ENCODE measurements at places on chromosomes 13 and 19.

DNA sequence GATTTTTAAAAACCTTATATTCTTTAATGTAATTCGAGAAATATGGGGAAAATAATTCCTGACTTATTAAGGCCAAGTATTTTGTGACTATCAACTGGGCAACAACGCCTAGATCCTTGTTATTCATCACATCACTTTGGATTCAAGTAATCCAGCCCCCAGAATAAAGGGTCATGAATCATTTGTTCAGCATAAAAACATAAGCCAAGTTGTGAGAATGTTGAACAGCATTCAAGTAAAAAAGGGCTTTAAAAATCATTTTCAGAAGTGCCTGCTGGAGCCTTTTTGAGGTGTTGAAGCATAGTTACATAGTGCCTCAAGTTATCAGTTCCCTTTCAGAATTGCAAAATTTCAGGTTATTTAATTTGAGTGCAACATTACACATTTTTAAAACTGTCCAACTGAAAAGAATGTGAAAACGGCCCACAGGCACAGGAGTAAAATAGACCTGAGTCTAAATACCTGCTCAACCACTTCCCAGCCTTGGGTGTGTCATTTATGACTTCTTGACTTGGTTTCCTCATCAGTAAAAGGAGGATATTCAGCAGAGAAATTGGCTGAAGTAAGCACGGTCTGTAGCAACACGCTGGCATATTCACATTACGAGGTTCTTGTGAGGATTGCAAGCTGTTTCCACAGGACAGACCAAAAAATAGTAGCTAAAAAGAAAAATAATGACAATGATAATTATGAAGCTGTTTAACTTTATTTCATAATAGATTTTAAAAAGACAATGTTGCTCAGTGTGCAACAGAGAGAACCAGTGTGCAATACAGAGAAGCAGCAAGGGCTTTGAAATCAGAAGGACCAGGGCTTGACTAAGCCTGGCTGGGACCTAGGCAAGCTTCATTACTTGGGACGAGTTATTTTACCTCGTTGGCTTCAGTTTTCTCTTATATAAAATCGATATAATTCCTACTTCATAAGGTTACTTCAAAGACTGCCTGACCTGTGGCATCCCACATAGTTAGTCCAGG lies 56.6 kb downstream of the MBNL2 start:
- no peak for DNase-seq

DNA sequence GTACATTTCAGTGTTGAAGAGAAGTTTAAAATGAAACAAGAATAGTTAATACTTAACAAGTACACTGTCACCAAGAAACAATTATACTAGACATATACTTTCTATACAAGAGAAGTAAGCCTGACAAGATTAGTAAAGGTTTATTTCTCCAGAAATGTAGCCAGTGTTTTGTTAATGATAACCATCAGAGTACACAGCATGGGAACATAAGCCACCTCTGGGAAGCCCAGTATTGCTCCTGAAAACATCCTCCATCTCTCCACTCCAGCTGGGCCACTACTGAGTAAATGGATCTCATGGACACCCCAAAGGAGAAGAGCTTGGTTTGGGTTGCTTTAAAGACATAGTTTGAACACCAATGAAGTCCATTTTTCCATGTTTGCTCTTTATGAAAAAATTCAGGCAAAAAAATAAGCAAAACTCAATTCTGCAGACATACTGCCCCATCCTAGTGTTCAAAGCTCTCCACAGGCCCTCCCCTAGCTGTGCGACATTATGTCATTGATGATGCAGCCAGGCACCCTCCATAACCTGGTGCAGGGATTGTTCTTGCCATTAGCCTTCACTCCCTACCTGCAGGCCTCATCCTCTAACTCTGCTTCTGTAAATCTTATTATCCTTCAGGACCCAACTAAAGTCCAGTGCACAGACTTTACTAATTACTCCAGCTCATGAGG lies 61.9 kb downstream of the LHFPL6 start:
- DNase-seq, result no peak

DNA sequence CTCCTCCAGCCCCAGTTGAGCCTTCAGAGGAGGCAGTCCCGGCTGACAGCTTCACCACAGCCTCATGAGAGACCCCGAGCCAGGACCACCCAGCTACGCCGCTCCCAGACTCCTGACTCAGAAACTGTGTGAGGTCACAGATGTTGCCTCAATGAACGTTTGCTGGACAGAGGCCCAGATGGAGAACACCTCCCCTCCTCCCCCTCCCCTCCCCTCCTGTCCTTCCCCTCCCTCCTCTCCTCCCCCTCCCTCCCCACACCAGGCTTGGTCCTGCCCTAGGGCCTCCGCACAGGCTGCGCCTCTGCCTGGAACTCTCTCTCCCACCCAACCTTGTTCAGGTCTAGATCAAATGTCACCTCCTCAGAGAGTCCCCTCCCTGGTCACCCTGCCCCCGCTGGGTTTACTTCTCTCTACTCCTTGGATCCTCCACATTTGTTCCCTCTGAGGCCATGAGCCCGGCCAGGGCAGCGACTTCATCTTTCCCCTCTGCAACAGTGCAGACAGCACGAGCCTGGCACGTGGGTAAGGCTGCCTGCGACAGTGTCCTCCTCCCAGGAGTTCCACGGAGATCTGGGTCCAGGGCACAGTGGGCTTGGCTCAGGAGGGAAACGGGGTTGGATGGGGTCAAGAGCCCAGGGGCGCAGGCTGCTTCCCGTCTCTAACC lies 17.4 kb downstream of the PIP5K1C start:
- DNase-seq, result no peak

DNA sequence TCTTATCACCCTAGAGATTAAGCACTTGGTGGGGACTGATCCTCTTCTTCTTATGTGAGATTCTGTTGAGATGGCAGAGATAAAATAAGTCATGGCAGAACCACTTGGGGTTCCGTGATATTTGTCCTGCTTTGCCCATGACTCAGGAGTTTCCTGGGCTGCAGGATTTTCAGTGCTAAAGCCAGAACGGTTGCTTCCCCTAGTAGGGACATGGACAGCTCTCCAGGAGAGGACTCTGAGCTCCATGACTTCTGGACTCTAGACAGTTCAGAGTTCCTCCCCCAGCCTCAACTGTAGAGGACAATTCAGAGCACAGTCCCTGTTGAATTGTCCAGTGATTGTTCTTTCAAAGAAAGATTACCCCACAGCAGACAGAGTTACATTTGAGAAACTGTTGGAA lies 98.8 kb downstream of the OLFM4 start:
- no peak for DNase-seq

- DNase-seq, result no peak
Measured at GRCh38 chr19:43564800-43565199, 10.5 kb downstream of the XRCC1 start.

DNA sequence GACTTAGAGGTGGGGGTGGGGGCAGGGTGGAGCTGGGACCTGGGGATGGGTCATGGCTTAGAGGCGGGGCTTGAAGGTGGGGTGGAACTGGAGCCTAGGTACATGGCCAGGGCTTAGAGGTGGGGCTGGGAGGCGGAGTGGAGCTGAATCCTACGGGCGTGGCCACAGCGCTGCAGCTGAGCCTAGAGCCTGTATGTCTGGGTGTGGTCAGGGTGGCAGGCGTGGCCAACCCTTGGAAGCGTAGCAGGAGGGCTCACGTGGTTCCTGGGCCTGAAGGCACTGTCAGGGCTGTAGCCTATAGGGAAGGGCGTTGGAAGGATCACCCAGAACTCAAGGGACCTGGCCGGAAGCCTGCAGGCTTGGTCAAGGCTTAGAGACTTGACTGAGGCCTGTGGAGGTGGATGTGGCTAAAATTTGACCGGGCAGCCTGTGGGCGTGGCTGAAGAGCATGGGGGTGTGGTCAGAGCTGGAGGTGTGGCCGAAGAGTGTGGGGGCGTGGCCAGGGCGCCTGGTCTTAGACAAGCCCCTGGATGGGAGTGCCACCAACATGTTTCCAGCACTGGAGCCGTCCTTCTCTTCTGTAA lies 24.3 kb downstream of the COLGALT1 start:
- no peak for DNase-seq

GRCh38 chr19:16527971-16528521 lies 14.2 kb downstream of the CHERP start:
- peak; percentile 33 for DNase-seq

DNA sequence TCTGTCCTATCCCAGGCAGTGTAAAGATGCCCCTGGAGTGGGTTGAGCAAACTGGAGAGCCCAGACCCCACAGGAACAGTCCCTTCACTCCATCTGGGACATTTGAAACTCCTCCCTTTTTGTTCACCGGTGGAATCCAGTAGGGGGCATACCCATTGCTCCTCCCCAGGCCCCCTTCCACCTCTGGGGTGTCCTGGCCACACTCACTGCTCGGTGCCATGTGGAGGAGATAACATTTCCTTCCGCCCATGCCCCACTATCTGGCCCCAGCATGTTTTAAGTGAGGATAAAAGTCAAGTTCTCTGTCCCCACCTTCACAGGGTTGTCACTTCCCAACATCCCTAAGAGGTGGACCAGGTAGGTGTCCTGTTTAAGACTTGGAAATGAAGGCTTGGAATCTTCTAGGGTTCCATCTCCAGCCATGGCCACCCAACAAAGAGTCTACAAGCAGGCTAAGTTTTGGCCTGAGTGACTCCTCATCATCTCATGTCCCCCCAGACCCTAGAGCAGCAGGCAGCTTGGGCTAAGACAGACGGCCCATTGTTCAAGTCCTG lies 9.3 kb downstream of the ZNF526 start:
- no peak for DNase-seq

GRCh38 chr13:49827891-49828290 lies 35.4 kb upstream of the KPNA3 start:
- no peak for DNase-seq

- DNase-seq, result no peak
Measured at GRCh38 chr13:92175330-92175729, 776.9 kb downstream of the GPC5 start.

DNA sequence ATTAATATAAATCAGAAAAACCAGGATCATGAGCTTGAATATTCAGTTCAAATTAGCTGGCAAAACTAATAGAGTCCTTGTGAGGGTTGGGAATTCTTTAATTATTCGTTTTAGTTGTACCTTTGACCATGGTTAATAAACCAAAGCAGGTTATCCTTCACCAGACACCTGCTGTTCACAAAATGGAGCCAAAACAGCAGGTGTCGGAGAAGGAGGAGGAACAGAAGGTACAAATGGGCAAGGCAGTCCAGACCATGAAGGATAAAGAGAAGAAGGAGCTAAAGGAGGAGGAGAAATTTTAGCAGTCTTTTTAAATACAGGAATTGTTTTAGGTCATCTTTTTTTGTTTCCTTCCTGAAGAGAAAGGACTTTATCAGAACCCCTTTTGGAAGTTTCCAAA lies 106.1 kb downstream of the NHLRC3 start:
- no peak for DNase-seq

DNA sequence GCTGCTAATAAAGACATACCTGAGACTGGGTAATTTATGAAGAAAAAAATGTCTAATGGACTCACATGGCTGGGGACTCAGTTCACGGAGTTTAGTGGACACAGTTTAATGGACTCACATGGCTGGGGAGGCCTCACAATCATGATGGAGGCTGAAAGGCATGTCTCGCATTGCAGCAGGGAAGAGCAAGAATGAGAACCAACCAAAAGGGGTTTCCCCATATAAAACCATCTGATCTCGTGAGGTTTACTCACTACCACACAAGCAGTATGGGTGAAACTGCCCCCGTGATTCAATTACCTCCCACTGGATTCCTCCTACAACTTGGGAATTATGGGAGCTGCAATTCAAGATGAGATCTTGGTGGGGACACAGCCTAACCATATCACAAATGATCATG lies 1181.2 kb downstream of the PCDH9 start:
- DNase-seq, result no peak

- DNase-seq, result no peak
Measured at GRCh38 chr19:39386557-39386956, 4.3 kb downstream of the PAF1 start.

DNA sequence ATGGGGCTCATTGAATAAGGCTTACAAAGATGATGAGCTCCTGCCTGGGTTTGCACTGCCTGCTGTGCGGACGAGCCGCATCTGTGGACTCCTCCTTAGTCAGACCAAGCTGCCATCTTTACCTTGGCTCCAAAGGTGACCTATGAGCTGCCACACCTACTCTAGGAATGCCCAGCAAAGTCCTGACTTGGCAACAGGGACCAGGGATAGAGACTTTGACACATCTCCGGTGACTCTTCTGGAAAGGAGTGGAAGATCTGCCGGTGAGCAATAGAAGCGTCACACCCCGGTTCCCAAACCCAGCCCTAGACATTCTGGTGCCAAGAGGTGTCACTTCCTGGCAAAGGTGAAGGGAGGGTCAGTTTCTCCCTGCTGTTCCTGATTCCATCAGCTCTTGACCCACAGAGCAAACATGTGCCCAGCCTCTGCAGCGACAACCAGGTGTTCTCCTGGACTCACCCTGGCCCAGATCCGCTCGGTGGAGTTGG lies 50.2 kb upstream of the GTF3A start:
- no peak for DNase-seq

- no peak for DNase-seq
Measured at GRCh38 chr13:81795710-81796109, 1454.8 kb upstream of the SPRY2 start.

DNA sequence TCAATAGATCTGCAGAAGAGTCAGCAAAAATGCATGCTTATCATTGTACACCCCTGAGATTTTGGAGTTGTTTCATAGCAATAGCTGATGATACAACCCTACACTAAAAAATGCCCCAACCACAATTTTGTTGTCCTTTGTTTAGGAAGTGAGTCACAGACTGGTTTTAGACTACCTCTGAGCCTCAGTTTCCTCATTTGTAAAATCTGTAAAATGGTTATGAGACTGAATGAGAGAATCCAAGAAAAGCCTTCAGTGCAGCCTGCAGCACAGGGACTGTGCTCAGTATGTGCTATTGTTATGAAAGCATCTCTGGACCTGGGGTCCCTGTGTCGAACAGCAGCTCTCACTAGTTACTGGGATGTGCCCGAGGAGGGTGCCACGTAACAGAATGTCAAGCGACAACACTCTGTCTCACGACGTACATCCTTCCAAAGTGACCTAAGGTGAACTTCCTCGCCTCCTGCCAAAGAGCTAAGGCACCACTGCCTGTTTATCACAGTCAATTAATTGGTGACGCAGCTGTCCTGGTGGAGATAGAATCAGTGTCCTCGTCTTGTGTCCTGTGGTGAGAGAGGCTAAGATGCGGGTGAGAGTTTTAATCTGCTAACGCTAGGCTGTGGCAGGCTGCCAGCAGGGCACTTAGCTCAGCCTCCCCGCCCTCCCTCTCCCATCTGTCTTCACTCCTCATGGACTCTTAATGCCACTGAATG lies 18.1 kb downstream of the DHRS12 start:
- no peak for DNase-seq

DNA sequence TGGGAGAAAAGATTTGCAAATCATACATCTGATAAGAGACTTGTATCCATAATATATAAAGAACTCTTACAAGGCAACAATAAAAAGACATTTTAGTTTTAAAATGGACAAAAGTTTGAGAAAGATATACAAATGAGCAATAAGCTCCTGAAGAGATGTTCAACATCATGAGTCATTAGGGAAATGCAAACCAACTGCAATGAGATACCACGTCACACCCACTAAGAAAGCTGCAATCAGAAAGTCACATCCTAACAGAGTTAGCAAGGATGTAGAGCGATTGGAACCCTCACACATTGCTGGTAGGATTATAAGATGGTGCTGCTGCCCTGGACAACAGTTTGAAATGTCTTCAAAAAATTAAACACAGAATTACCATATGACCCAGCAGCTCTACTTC lies 50.3 kb downstream of the GSX1 start:
- no peak for DNase-seq

Data from activated T-cell treated with anti-CD3 and anti-CD28 coated beads for 1 hour (primary cell).